ENCODE measurements at places on chromosomes 12 and 14.

GRCh38 chr14:100533656-100534485, 53.3 kb downstream of the BEGAIN start:
- DNase-seq, result no peak

DNA sequence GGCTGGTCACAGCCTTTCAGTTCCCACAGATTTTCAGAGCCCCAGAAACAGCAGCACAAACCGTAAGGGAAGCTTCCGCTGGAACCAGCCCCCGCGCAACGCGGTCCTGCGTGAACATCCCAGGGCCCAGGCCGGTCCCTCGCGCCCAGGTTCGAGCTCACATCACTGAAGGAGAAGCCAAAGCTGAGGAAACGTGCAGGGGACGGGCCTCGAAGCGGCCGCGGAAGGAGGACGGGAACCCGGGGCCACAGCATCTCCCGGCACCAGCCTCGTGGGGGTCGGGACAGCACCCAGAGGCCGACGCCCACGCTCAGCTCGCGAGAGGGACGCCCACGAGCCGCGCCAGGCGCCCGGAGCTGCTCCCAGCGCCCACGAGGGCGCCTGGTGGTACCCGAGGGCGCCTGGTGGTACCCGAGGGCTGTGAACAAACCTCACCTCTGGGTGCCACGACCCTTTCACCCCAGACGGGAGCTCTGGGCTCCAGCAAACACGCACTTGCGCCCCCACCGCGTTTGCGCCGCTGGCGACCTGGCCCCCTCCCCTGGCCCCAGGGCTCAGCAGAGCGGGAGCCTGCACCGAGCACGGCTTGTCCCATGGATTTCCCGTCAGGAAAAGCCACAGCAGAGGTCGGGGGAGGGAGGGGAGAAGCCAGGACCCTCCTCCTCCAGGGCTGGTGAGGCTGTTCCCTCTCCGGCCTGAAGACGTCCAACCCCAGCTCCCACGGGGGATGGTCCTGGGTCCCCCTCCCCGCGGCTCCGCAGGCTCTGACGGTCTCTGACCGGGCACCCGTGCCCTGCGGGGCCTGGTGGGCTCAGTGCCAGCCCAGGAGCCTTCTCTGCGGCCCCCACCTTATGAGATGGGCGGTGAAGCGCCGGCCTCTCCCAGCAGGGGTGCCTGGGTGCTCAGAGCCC, 6.9 kb downstream of the LRCOL1 start:
- DNase-seq, result no peak

- peak; percentile 72 for DNase-seq
Observed at GRCh38 chr14:96151242-96151641, 53.4 kb upstream of the BDKRB2 start.

DNA sequence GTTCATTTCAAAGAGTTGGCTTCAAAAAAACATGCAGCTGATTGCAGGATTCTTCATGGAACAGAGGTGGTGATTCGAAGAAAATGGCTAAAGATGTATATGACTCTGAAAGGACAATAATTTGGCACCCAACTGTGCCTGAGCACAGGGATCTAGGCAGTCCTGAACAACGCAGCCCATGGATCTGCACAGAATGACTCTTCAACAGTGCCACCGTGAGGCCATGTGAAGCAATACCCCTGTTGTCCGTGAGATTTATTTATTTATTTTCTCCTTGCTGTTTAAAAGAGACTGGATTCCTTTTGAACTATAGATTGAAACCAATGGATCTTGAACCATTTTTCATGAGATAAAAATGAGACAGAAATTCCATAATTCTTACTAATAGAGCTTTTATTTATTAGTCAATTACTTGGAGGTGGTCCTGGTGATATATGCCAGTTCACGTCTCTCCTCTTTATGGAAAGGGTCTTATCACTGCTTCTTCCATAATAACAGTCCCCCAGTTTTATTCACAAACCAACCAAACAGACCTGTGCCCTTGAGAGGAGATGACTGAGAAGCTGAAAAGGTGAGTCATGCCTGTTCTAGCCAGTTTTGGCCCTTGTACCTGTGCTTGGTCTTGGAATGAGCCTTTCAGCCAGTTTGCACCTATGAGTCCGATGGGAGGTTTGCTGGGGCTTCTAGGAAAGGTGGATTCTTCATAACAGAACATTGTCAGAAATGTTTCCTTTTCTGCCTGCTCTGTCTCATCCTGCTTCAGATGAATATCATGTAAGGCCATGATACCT, 1598.3 kb downstream of the AACS start:
- no peak for DNase-seq

DNA sequence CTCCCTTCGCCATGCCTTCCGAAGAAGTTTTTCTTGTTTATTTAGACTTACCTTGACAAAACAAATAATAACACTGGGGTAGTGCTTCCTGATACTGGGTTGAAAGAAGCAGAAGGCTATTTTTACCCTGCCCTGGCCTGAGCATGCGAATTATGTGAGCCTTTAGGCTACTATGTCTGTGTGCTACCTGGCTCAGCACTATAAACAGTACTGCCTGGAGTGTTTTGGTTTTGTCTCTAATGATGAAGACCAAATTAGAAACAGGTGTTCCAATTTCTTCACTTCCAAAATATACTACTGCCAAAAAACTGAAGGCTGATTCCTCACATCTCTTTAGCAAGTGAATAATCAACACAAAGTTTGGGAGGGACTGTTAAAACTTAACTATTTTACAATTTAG, 7.6 kb upstream of the OVCH1 start:
- DNase-seq, result no peak

DNA sequence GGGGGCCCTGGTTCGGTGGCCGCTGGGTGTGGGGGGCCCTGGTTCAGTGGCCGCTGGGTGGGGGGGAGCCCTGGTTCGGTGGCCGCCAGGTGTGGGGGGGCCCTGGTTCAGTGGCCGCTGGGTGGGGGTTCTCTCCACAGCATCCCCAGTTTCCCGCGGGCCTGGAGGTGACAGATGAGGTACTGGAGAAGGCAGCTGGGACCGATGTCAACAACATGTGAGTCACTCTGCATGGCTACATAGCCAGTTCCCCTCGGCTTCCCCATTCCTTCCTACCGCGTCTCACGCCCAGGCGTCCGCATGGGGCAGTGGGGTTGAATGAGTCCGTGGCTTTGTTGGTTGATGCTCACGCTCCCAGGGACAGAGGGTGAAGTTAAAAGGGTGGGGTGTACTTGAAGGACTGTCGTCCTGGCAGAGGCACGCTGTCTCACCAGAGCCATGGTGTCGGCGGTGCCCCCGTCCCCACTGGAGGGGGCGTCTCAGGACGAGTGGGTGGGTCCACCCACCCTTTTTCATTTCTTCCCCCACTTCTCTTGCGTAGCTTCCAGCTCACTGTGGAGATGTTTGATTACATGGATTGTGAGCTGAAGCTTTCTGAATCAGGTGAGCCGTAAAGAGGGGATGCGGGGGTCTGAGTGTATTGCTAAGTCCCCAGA, 15.6 kb downstream of the HIP1R start:
- no peak for DNase-seq

DNA sequence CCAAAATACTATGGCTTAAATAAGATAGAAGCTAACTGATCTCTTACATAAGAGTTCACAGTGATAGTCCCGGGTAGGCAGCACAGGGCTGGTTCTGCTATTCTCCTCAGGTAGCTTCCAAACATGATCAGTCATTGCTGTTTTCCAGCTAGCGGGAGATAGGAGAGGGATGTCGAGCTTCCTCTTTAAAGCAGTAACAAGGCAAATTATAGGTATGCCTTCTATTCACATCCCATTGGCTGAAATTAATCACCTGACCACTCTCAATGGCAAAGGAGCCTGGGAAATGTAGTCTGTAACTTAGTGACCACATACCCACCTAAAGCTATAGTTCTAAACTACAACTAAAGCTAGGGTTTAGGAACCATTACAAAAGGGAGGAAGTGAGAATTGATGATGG, 34.5 kb upstream of the VRK1 start:
- DNase-seq, result no peak

DNA sequence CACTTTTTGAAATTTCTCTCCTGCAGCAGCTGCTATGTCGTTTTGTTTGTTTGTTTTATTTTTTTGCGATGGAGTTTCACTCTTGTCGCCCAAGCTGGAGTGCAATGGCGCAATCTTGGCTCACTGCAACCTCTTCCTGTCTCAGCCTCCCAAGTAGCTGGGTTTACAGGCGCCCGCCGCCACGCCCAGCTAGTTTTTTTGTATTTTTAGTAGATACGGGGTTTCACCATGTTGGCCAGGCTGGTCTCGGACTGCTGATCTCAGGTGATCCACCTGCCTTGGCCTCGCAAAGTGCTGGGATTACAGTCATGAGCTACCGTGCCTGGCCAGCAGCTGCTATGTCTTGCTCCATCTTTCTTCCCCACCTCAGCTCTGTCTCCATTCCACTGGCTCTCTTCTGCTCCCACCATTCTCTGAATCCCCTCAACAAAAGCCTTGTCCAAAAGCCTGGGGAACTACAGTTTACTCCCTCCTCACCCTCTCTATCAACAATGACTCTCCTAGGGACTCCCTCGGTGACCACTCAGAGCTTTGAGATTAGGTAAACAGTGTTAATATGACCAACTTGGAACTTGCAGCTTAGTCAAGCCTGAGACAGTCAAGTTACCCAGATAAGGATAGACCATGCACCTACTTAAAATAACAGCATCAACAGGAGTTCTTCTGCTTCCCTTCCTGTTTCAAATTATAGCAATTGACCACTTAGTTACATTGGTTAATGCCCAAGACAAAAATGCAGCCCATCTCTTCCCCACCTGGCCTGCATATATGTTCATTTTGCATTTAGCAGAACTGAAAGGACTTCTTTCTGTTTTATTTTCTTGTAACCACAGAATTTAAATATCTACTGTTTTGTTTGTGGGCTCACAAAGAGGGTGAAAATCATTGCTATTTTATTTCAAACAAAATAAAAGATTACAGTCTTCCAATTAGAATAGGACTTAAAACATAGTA, 189.0 kb upstream of the AMIGO2 start:
- DNase-seq, result no peak
